ENCODE measurements at places on chromosomes 2 and 18. TPM values are rescaled to one million over a fixed set of nuclear protein-coding genes. Genes with fewer than 3 reads are reported as not detected.

DNA sequence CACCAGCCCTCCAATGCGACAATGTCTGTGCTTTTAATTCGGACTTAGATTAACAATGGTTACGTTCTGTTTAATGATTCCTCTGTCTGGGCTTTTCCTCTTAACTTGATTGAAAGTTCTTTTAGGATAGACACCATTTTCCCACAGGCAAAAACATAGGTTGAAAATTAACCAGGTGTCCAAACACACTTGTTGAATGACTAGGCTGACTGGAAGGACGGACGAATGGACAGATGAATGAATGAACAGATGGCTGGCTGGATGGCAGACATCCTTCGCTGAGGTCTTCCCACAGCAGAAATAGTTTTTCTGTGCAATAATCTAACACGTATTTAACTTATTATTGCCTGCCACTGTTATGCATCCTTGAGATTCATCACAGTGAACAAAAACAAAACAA, 298.8 kb downstream of the SRBD1 start:
- DNase-seq: no peak

NFE2L2 gene
- 32.3 TPM for total RNA-seq

B3GNT7 gene
- total RNA-seq: 73.1 TPM

DNAJC5G gene
- 1.4 TPM for total RNA-seq

DNA sequence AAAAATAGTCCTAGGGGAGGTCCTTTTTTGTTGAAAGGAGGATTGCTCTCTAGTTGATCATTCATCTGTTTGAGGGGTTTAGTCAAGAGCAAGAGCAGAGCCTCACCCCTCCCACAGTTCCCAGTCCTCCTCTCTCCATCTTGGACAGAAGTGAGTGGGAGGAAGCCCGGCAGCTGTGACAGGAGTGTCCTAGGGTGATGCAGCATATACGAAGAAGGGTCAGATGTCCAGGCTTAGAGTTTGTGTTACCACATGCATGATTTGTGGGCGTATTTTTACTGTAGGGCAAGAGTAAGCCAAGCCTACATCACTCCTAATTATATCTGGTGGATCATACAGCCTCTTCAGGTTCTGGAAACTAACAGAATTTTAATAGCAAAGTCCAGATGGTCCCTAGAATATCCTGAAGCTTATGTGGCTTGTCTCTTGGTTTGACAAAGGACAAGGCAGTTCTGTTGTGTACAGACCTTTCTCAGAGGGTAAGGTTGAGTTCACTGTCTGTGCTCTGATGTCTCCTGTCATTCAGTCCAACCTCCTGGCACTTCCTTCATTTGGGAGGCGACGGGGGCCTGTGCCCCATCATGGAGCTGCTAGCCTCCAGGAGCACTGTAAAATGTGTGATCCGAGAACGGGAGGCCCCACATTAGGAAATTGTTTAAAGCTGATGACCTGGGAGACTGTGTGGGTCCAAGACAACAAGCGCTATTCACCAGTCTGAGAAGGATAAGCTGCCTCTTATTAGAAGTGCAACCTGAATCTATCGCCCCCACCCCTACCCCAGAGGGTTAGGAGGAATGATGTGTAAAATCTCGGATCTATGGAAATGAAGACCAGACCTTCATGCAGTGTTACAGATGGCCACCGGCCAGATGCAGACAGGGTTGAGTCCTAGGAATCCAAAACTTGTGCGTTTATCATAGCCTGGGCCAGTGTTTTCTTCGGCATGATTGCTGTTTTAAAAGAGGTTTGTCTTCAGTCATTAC, 6.9 kb downstream of the CEP68 start:
- DNase-seq: no peak

- no peak for DNase-seq
Measured at GRCh38 chr2:32632089-32632488, 4.2 kb downstream of the TTC27 start.

- DNase-seq: no peak
Measured at GRCh38 chr2:17876590-17876989, 1.9 kb upstream of the KCNS3 start.

DNA sequence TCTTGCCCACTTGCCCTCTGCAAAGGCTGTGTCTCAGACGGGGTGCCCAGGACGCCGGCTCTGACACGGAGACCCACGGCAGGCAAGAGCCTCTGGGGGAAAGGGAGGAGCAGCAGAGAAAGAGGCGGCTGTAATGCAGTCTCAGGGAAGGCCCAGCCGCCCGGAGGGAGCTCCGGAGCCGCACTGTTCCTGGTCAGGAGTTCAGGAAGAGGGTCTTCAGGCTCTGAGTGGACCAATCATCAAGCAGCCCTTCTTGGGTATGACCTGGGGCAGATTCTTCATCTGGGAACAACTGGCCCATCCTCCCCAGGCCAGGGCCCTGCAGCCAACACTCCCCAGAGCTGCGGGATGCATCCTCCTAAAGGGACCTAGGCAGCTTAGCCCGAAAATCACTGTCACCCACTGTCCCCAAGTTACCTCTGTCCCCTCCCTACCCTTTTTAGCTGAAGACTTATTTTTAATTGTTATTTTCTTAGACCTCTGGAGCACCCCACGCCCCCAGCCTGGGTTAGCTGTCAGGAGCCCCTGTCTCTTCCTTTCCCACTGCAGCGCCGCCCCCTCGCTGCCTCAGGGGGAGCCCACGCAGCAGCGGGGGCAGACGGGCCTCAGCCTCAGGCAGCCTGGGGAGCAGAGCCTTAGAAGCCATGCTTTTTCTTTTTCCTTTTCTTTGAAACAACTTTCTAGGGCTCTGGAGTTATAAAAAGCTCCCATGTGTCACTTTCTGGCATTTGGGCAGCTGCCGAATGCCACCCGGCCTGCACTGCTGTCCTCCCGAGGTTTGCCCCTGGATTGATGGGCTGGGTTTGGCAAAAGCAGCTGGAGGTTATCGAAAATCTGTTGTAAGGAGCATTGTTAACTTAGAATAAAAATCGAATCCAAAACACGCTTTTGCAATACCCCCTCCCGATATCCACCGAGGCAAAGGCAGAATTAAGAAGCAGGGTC, 644 bp upstream of the NEU2 start:
- no peak for DNase-seq

GRCh38 chr2:212991120-212991519, 160.3 kb downstream of the IKZF2 start:
- no peak for DNase-seq

DNA sequence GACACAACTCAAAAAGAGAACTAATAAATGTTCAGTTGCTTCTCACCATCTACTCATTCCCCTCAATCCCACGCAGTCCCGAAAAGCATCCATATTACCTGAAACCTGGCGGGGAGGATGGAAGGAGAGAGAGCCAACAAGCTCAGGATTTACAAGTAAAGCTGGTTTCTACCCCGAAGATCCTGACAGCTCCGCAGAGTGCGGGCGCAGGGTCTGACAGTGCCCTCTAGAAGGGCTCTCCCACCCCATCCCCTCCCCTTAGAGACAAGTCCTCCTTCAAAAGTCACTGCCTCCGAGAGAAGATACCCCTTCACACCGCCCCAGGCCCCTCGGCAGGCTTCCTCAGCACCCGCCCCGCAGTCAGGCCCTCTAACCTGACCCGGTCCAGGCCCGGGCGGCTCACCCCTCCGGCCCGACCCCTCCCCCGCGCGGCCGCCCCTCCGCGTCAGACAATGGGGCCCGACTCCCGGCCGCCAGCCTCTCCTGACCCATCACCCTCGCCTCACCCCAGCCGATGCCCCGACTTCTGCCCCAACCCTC, 550 bp downstream of the RAB1A start:
- DNase-seq: no peak

DNA sequence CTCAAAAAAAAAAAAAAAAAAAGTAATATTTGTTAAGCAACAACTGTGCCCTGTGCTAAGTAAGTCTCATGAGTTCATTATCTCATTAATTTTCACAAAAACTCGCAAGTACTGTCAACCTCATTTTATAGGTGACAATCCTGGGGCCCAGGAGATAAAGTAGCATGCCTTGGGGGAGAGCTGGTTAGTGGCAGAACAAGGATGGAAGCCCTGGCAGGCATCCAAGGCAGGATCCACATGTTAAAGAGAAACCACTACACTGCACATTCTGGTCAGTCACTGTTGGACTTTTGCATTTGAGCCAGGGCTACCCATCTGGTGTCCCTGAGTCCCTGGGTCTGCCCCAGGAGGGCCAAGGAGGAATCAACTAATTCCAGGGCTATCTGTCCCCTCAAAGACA, 54.6 kb downstream of the ZFP36L2 start:
- DNase-seq: no peak

GRCh38 chr2:173761603-173762119, 203.5 kb downstream of the SP3 start:
- DNase-seq: no peak

IL36B gene
- total RNA-seq: not detected

GPR55 gene
- total RNA-seq: not detected

CD8B2 gene
- total RNA-seq: not detected

GRCh38 chr2:177261116-177262060, 3.1 kb downstream of the NFE2L2 start:
- no peak for DNase-seq

GRCh38 chr2:219426068-219426443, 7.9 kb downstream of the DES start:
- DNase-seq: no peak

DNA sequence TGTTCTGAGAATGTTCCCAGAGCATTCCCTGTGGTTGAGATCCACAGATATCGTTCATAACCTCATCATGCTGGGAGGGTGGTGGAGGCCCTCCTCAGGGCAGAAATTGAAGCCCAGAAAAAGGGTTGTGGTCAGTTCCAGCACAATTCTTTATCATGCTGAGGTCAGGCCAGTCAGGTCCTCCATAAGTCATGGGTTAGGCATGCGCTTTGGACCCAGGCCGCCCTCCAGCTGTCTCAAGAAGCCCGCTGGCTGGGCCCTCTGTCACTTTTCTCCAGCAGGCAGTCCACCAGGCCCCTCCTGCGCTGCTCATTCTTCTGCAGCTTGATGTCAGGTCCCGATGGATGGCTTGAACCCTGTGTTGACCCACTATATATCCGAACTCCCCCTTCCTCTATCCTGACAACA, 151.1 kb upstream of the NT5C1B start:
- DNase-seq: no peak

DNA sequence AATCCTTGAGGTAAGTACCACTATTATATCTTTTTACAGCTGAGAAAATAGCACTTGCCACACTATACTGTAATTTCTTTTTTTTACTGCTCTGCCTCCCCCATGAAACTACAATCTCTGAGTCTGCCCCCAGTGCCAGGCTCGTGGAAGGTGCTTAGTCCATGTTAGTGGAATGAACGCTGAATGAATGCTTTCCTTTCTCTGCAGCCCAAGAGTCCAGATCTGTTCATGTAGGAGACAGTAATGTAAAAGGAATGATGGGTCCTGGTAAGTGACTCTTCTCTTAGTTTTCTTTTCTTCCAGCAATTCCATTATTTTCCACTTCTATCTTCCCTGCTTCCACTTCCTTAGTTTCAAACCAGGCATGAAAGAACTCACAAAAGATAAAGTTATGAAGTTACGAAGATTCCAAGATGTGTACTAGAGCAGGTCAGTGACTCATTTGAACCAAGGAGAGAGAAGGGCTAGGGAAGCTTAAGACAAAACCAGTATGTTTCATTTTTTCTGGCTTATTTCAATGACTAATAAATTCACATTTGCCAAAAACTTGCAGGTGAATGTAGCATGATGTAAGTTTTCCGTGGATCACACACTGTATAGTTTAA, 46.0 kb downstream of the ARHGEF33 start:
- no peak for DNase-seq
